ENCODE measurements at places on chromosomes 7 and 10.

DNA sequence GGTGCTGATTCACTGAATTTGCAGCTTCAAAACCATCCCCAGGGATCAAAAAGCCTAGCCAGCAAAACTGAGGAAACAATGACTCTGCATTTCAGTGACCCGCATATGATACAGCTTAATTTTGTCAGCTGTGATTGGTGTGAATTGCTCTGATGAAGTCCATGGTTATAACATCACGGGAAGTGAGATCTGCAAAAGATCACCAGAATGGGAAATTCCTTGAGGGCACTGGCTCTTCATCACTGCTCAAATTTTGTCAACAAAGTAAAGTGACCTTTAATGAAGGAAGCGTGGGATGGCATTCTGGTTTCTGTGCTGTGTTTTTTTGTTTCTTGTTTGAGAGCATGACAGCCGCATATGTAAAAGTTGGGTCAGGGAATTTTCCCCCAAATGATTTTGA is 745.9 kb downstream of the GATA3 start:
- no peak for DNase-seq

DNA sequence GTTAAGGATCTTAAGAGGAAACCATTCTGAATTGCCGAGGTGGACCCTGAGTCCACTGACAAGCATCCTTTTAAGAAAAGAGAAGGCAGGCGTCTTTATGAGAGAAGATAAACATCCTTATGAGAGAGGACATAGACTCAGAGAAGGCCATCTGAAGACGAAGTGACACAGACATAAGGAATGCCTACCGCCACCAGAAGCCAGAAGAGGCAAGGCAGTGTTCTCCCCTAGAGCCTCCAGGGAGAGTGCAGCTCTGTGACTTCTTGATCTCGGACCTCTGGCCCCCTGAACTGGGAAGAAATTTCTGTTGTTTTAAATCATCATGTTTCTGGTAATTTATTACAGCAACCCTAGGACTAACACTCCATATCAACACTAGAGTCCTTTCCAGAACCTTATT is 25.2 kb upstream of the ING3 start:
- no peak for DNase-seq

DNA sequence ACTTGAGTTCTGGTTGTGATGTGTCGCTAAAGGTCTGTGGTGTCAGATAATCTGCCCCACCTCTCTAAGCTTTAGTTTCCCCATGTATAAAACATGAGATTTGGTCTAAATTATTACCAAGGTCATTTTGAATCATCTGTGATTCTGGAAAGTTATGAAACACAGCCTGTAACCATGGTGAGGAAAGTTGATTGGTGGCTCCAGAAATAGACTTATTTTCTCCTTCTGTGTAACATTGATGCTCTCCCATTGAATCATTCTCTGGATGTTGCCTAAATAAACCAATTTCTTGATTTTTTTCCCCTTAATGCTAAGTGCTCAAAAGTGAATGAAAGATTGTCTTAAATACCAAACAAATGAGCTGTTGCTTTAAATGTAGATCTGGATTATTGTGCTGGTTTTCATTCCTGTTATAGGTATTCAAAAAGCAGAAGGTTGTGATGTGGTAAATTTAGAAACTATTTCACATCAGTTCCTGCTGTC is 30.0 kb upstream of the PCGF5 start:
- DNase-seq, result no peak

GRCh38 chr10:128664729-128665128 is 538.5 kb upstream of the MKI67 start:
- no peak for DNase-seq

GRCh38 chr7:114970308-114970707 is 48.4 kb downstream of the MDFIC start:
- no peak for DNase-seq

GRCh38 chr7:264541-265191 is 25.3 kb upstream of the FOXL3 start:
- DNase-seq, result no peak

GRCh38 chr10:124791547-124792348 is at the start of gene EEF1AKMT2:
Gene EEF1AKMT2 (minus strand): TSS chr10:124791887. CDS start chr10:124791833, 54 bp downstream.
- no peak for DNase-seq

DNA sequence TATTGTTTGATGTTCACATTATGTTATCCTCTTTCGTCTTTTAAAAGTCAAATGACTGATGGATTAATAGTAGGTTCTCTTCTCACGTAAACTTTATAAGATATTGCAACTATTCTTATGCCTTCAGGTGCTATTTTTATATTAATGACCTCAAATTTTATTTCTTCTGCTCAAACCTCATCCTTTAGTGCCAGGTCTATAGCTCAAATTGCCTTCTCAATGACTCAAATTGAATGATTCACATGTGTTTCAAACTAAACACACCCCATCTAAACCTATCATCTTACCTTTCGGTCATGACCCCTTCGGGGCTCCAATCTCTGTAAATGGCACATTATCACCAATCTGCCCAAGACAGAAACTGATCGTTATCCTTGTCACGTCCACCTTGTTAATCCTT is 22.0 kb upstream of the LIPF start:
- no peak for DNase-seq

- DNase-seq, result no peak
These were observed 347.3 kb downstream of the ARL4A start for GRCh38 chr7:13034693-13035092.

- DNase-seq, result no peak
These were observed 21.2 kb upstream of the PRKAG2 start for GRCh38 chr7:151897951-151898686.

DNA sequence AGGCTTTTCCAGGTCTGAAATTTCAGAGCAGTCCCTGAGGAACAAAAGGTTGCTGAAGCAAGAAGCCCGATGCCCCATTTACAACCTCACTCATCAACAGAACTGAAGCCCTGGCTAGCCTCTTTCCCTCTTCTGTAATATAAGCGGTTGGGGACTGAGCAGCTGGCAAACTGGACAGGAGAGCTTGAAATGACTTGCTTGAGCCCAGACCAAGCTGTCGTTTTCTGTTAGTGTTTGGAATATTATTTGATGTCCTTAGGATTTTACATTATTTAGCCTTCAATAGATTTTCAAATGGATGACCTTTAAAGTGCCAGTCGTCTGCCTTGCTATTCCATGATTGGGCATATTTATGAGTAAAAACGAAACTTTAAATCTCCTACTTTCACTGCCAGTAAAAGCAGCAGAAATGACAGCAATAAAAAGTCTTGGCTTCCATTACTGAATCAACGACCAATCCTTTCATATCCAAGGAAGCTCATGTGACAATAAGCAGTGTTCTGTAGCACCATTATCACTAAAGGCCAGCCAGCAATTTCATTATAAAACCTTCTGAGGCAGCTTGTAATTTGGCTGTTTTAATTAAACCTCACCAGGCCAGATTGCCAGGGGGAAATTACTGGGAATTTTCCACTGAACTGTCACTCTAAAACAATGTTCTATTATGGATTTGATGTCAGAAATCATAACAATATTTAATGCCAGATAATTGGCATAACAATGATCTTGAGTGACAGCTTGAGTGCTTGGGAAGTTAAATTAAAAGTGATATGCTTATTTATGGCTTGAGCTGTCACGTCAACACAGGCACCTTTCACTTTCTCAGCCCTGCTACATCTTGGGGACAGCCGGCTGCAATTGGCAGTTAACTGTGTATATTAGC is 85.9 kb downstream of the LSMEM1 start:
- DNase-seq, result peak; percentile 70

DNA sequence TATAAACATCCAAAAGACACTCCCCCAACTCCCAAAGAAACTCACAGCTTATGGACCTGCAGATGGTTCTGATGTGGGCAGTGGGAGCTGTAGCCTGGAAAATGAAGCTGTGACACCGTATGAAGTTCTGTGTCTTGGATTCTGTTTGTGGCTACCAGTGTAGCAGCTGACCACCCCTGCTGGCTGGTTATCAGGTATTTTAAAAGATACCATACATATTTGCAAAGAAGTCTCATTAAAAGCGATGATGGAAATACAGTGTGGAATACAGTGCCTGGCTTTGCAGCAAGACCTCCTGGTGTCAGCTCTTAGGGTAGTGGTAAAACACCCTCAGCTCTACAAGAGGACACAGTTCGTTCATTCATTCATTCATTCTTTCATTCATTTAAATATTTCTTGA is 194.3 kb upstream of the PRKCQ start:
- DNase-seq, result no peak

DNA sequence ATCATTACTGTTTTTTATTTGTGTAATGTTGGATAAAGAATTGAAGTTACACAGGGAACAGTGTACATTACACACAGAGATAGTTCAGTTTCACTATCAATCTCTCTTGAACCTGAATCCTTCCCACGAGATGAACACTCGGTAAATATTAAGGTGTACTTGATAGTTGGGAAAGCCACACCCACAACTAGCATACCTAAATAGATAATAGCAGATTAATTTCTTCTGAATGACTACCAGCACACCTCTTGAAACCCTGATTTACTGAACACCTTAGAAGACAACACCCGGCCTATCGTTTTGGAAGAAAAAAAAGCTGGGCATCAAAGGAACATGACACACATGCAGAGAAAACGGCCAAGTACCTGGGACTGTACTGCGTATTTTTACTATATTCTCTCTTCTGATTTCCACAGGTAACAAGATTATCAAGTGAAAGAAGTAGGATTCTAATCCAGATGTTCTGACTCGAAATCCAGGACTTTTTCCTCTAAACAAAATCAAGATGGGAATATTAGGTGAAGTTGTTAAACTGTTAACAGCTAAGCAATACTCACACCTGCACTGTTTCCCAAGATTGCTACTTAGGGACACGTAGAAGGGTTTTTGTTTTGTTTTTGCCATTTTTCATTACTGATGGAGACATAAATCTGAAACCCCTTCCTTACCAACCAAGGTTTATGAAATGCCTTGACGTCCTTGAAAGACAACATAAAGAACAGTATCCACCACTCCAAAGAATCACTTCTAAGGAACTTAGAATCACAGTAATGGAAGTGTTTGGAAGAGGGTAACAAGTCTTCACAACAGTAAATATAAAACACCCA is 1.0 kb downstream of the CCDC186 start:
- DNase-seq, result no peak

DNA sequence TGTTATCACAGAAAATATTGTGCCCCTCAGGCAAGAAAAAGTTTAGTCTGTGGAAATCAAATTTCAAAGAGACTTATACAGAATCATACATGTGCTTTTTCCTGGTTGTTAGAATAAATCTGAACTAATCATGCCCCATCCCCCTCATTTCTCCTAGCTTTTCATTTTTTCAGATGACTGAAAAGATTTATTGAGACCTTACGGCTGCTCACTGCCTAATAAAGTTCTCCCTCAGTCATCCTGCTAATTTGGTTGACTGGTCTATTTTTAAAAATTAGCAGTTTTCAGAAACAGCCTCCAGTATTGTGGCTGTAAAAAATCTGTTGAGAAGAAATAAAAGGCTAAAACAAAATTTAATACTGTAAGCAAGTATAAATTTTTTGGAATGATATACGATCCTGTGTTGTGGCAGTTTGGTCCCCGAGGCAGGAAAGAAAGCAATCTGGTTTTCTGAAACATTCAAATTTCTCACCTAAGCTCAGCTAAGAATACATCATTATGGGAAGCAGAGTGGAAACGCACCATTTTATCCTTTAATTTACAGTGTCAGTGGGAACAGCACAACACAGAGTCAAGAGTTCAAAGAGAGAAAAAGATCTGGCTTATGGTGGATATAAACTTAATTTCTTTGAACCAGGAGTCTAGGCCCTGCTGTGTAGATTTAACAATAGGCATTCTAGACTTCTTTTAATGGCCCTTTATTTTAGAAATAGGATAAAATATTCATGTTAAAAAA is 144.4 kb downstream of the KCND2 start:
- DNase-seq, result no peak

DNA sequence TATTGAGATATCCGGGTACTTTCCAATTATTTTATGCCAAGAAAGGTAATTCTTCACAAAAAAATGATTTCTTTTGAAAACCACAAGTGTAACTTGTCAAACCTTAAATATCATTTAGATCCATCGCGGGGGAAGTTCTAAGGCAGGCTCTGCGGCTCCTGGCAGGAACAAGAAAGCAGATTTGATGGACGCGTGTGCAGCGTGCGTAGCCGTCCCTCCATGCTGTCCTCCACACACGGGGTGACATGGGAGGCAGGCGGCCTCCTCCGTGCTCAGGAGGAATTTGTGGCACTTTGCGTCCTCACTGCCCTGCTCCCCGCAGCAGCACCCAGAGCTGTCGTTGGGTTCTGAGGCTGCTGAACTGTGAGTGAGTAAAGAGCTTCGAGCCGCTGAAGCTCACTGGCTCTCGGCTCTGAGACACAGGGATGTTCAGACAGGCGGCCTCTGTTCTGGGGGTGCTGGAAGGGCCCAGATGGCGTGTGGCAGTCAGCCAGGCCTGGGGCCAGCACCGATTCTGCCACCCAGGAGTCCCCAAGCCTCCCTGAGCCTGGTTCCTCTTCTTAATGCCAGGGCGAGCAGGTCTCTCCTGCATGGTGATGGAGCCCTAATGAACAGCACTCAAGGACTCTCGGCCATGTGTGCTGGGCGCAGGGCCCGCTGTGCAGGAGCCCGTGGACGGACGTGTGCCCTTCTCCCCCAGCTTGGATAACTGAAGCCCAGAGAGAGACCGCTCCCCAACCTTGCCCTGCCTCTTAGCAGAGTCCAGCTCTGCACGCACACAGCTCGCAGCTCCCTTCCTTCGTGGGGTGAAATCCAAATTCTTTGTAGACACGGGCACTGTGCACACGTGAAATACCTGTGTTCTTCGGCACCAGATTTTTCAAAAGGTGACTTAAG is 185.4 kb upstream of the SHH start:
- no peak for DNase-seq

GRCh38 chr7:114928060-114928459 is 6.2 kb downstream of the MDFIC start:
- no peak for DNase-seq

DNA sequence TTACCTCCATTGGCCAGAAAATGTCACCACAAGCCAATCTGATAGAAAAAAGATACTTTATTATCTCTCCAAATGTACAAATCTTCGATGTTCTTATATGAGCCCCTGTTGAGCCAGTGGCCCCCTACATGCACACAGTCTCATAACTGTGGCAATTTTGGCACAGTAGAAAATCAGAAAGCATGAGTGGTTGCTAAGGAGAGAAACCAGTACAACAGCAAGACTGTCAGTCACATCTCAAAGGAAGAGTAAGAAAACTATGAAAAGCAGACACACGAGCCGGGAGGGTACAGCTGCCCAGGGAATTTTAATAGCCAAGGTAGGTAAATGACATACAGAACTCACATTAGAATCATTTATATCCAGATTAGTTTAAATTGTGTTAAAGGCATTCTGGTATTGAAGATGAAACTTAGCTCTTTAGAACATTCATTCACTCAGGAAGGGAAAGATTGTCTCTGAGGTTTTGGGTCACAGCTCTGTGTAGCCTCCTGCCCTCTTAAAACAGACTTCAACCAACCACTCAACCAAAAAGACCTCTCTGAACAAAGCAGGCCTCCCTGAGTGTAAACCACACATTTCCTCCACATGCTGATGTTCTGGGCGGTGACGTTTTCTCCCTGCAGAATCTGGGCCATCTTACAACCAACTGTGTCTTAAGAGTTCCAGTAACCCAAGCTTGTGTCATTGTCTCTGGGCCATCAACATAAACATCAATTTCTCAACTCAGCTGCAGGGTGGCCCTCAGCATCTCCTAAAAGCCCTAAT is 80.8 kb upstream of the ADAM12 start:
- no peak for DNase-seq

- peak; percentile 42 for DNase-seq
These were observed 3.6 kb downstream of the ZSCAN21 start for GRCh38 chr7:100053215-100053614.

- DNase-seq, result no peak
These were observed 15.8 kb downstream of the PODXL start for GRCh38 chr7:131540491-131541162.

- DNase-seq, result no peak
These were observed 2.0 kb upstream of the TSPAN14 start for GRCh38 chr10:80452069-80452468.

Measured in NCI-H524 treated with DMSO at 0.1 percent for 48 hours (cell line).